ENCODE measurements at places on chromosomes 7 and 10.

DNA sequence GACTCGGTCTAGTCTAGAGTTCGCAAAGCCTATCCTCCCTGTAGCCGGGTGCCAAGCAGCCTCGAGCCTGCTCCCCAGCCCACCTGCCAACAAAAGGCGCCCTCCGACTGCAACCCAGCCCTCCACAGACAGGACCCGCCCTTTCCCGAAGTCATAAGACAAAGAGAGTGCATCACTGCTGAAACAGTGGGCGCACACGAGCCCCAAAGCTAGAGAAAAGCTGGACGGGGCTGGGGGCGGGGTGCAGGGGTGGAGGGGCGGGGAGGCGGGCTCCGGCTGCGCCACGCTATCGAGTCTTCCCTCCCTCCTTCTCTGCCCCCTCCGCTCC lies 622 bp upstream of the COL1A2 start:
- peak; percentile 74 for DNase-seq

GRCh38 chr7:17304926-17305325 lies 6.5 kb downstream of the AHR start:
- no peak for DNase-seq

DNA sequence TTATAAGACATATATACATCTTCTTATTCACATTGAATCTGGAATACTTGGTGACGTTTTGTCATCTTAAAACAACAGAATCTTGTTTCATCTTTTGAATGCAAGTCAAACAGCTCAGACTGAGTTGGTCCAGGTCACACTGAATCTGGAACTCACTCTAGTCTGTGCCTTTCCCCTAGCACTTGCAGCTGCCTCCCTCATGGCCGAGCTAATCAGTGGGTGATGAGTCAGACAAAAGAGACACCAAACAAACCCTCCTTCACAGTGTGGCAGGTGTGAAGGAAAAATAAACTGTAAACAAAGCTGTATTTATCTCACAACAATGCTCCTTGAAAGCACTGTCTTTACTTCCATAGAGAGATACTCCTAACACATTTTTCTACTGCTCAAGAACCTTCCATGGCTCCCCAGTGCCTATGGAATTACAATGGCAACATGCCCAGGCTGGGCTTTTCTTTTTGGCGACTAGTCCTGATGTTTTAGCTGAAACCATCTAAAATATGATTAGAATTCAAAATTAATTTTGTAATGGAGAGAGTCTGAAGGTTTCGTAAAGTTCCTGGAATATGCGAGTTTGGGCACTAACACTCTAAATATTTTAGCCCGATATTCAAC lies 140.0 kb downstream of the ZNF365 start:
- no peak for DNase-seq

- no peak for DNase-seq
Measured at GRCh38 chr7:138919216-138919615, 62.0 kb downstream of the KIAA1549 start.

DNA sequence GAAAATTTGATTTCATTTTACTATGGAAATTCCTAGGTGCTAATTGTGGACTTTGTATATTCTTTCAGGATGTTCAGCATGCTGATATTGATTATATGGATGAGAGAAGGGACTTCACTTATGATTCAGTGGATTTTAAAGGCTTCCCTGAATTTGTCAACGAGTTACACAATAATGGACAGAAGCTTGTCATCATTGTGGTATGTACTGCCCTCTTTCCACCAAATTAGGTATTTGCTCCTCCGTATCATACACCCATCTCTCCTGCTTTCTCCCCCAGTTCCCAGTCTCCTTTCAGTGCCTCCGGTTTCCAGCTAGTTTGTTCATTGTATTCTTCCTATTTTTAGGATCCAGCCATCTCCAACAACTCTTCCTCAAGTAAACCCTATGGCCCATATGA lies 34.6 kb downstream of the MGAM start:
- DNase-seq, result no peak

Measured in tibial artery (tissue), 4 donors.